ENCODE measurements at places on chromosomes 12 and 14. TPM values are rescaled to one million over a fixed set of nuclear protein-coding genes. Genes with fewer than 3 reads are reported as not detected.

- H3K4me1 ChIP-seq, result no peaks in the 10 kb centered on the region
- H3K36me3 ChIP-seq, result 0 out of 2 replicates have a peak, but pooled peaks cover 4% of the 10 kb centered on the region
- H3K4me3 ChIP-seq, result no peak overlapping the region
- no peak overlapping the region for H3K27ac ChIP-seq
- H3K27me3 ChIP-seq, result no peaks in the 10 kb centered on the region
Observed at GRCh38 chr12:1758887-1759286, 61.5 kb upstream of the LRTM2 start.

GRCh38 chr12:129776977-129777667, 126.7 kb downstream of the TMEM132D start:
- no peak overlapping the region for H3K27ac ChIP-seq
- no peak overlapping the region for H3K4me3 ChIP-seq
- no peaks in the 10 kb centered on the region for H3K4me1 ChIP-seq
- H3K27me3 ChIP-seq, result no peaks in the 10 kb centered on the region
- H3K36me3 ChIP-seq, result no peaks in the 10 kb centered on the region

DNA sequence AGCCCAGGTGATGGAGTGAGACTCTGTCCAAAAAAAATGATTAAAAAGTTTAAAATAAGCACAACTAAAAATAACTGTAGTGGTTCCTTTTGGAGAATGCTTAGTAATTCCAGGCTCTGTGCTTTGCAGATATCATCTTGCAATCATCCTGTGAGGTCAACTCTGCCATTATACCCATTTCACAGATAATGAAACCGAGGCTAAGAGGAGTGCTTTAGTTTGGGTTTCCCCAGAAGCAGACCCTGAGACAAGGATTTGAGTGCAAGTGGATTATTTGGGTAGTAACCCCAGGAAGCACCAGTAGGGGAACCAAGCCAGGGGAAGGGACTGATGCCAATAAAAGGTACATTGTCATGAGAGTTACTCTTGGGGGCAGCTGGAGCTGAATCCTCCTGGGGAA, 44.7 kb downstream of the RIN3 start:
- H3K36me3 ChIP-seq, result 0 out of 2 replicates have a peak, but pooled peaks cover 6% of the 10 kb centered on the region
- DNase-seq, result no peak
- H3K27ac ChIP-seq, result no peak overlapping the region

- peaks cover 14% of the 10 kb centered on the region for H3K36me3 ChIP-seq
- peak; percentile 80 for DNase-seq
Observed at GRCh38 chr12:120496413-120497340, 764 bp downstream of the DYNLL1 start.

The DENND5B gene
- total RNA-seq, result 12.0 TPM

- no peaks in the 10 kb centered on the region for H3K36me3 ChIP-seq
- no peak overlapping the region for H3K4me3 ChIP-seq
- no peaks in the 10 kb centered on the region for H3K4me1 ChIP-seq
- no peak overlapping the region for H3K27ac ChIP-seq
- no peaks in the 10 kb centered on the region for H3K27me3 ChIP-seq
Observed at GRCh38 chr14:66624336-66624937, 116.5 kb downstream of the GPHN start.

- no peaks in the 10 kb centered on the region for H3K4me1 ChIP-seq
- DNase-seq, result no peak
- no peak overlapping the region for H3K4me3 ChIP-seq
- no peak overlapping the region for H3K27ac ChIP-seq
- no peaks in the 10 kb centered on the region for H3K36me3 ChIP-seq
Observed at GRCh38 chr14:106442857-106443256, 916.5 kb downstream of the TMEM121 start.

The TSPAN9 gene
- 14.4 TPM for total RNA-seq

- DNase-seq, result peak; percentile 45
- peak overlapping the region; percentile 68 for H3K27ac ChIP-seq
- no peaks in the 10 kb centered on the region for H3K27me3 ChIP-seq
- peaks cover 56% of the 10 kb centered on the region for H3K4me1 ChIP-seq
- no peaks in the 10 kb centered on the region for H3K36me3 ChIP-seq
- H3K4me3 ChIP-seq, result peak overlapping the region; percentile 80
Observed at GRCh38 chr12:56521209-56521589, 421 bp upstream of the RBMS2 start.

DNA sequence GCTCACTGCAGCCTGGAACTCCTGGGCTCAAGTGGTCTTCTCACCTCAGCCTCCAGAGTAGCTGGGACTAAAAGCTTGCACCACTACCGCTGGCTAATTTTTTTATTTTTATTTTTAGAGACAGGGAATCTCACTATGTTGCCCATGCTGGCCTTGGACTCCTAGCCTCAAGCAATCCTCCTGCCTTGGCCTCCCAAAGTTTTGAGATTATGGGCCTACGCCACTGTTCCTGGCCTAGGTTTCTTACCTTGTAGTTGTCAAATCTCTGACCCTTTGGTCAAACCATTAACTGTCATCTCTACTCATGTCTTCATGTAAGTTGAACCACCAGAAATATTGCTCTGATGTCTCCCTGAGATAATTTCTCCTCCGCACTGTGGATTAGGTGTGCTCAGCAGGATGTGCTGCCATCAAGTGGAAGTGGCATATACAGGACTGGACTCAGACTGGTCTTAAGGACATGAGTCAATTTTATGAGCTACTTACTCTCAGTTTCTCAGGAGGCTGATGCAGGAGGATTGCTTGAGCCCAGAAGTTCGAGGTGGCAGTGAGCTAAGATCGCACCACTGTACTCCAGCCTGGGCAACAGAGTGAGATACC, 28.5 kb downstream of the ACTR6 start:
- H3K36me3 ChIP-seq, result peaks cover 7% of the 10 kb centered on the region
- H3K27me3 ChIP-seq, result no peaks in the 10 kb centered on the region
- H3K4me3 ChIP-seq, result no peak overlapping the region
- no peak overlapping the region for H3K27ac ChIP-seq
- peak; percentile 22 for DNase-seq

GRCh38 chr14:24368212-24368561, 203 bp downstream of the NFATC4 start:
- H3K4me3 ChIP-seq, result peak overlapping the region; percentile 98
- no peak for DNase-seq
- H3K36me3 ChIP-seq, result peaks cover 11% of the 10 kb centered on the region
- H3K27ac ChIP-seq, result peak overlapping the region; percentile 99
- no peaks in the 10 kb centered on the region for H3K27me3 ChIP-seq

- no peaks in the 10 kb centered on the region for H3K27me3 ChIP-seq
- H3K36me3 ChIP-seq, result no peaks in the 10 kb centered on the region
- H3K27ac ChIP-seq, result no peak overlapping the region
Observed at GRCh38 chr12:15044471-15044870, 71.6 kb downstream of the PDE6H start.

The SLC22A17 gene
- total RNA-seq, result 32.8 TPM

DNA sequence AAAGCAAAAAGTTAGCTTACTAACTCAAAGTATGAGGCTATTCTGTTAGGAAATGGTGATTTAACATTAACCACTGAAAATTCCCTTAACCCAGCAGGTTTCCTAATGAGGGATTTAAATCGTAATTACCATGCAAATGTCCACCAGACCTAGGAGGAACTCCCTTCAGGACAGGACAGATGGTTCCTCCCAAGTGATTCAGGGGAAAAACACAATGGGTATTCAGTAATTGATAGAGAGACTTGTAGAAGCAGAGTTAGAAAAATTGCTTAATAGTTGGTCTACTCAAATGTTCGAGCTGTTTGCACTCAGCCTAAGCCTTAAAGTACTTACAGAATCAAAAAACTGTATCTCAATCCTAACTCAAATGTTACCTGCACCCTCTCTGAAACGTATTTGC, 21.6 kb downstream of the RERGL start:
- DNase-seq, result no peak
- H3K4me1 ChIP-seq, result no peaks in the 10 kb centered on the region
- no peak overlapping the region for H3K4me3 ChIP-seq

DNA sequence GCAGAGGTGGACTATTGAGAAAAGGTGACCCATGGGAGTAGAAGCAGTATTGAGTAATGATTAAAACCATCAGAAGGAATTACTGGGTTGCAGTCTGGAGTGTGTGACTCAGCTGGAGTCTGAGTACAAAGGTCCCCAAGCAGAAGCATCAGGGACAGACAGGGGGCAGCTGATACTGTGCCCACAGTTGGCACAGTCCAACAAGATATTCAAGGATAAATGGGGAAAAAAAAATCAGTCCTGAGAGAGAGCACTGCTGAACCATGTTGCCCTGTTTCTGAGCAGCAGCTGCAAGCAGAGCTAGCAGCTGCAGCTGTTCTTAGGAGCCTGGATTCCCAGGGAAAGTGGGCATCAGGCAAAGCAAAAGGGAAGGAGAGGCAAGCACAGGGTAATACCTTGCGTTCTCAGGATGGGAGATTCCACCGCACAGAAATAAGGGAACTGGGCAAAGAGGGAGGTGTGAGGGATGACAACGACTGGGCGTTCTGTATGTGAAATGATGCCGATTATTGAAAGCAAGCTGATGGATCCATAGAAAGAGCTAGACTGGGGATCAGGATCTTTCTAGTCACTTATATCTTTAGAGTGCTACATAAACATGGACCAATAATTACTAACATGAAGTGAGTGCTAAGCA, 17.7 kb downstream of the NEUROD4 start:
- H3K36me3 ChIP-seq, result no peaks in the 10 kb centered on the region
- H3K4me1 ChIP-seq, result no peaks in the 10 kb centered on the region
- H3K27me3 ChIP-seq, result peaks cover 14% of the 10 kb centered on the region
- DNase-seq, result no peak

The RAD51B gene
- 7.7 TPM for total RNA-seq

GRCh38 chr12:84912198-84913128, at the start of gene SLC6A15:
TSS of gene SLC6A15 (minus strand) at chr12:84912799. CDS start at chr12:84892120, 20,679 bp downstream.
- DNase-seq, result peak; percentile 93
- H3K36me3 ChIP-seq, result no peaks in the 10 kb centered on the region
- no peaks in the 10 kb centered on the region for H3K4me1 ChIP-seq

The NID2 gene
- 66.6 TPM for total RNA-seq

The STON2 gene
- not detected for total RNA-seq

DNA sequence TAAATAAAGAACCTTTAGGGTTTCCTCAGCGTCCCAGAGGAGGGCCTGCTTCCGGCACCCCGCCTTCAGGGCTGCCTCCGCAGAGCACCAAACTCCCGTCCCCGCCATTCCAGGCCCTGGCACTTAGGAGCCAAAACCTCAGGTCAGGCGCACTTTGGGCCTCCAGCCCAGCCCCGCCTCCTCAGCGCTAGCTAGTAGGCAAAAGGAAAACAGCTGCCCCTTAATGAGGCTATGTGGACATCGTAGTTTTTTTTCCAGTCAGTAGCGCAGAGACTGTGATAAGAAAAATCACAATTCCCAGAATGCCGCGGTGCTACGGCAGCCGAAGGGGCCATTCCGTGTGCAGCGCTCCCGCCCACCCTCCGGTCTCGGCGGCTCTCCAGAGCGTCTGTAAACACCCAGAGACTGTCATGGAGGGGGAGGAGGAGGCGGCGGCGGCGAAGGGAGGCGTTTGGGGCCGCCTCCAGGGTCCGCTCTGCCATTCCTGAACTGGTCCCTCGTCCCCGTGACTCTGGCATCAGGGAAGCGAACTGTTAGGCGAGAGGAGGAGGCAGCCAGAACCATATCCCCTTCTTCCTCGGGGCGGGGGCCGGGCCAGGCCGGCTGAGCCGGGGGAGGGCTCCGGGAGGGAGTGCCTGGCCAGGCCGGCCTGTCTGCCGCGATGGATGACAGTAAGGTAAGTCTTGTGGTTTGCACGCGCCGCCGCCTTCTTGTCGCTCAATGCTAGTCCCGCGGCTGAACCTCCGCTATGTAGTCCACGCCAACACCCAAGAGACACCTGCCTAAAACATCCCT, at the start of gene CREBL2:
CREBL2 (plus strand) TSS at position 365 of the 795 bp plus-strand sequence; CDS start at position 662, 297 bp downstream.
- no peaks in the 10 kb centered on the region for H3K27me3 ChIP-seq
- peak within 1 kb of the TSS; percentile 81 for H3K4me3 ChIP-seq
- DNase-seq, result peak; percentile 96
- H3K4me1 ChIP-seq, result peaks cover 25% of the 10 kb centered on the region

DNA sequence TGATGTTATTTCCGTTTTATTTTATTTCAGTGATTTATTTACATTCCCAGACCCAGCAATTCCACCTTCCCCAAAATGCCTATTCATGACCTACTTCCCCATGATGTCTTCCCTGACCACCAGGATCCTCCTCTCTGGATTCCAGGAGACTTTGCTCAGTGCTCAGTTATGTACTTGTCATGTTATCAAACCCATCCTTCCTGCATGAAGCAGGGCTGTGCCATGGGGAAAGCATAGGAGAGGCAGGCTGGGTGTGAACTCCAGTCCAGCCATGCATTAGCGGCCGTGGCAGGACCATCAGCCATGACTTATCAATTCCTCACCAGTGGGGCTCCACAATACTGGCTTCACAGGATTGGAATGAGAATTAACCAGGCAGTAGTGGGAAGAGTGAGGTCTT, 57.8 kb downstream of the B4GALNT3 start:
- H3K27ac ChIP-seq, result no peak overlapping the region
- no peaks in the 10 kb centered on the region for H3K36me3 ChIP-seq
- DNase-seq, result peak; percentile 31
- no peaks in the 10 kb centered on the region for H3K4me1 ChIP-seq

DNA sequence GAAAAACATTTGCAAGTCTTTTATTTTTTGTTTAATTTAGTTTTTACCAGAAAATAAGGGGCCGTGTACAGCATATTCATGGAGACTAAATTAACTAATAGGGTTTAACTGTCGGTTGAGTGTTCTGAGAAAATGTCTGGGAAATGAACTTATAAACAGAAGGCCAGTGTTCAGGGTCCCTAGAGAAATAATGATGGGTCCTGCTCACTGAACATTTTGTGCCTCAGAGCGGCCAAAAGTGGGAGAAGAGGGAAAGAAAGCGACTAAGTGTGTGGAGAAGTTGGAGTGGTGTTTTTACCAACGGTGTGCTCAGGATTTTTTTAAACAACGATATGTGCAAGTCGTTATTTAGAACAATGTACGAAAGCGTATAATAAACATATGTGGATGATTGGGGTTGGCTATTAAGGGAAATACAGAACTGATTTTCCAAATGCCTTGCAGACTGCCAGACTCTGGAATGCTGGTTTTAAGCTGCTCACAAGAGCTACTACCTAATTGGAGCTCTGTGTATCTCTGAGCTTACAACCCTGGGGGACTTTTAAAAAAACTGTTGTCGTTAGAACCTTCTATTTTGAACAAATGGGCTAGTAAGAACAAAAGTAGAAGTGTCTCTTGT, 166.7 kb downstream of the SLC38A4 start:
- peak overlapping the region; percentile 87 for H3K27ac ChIP-seq
- peak overlapping the region; percentile 45 for H3K4me3 ChIP-seq
- H3K27me3 ChIP-seq, result no peaks in the 10 kb centered on the region
- DNase-seq, result peak; percentile 54
- H3K36me3 ChIP-seq, result no peaks in the 10 kb centered on the region

GRCh38 chr14:78356391-78356790, 186.2 kb downstream of the NRXN3 start:
- no peak overlapping the region for H3K4me3 ChIP-seq
- H3K4me1 ChIP-seq, result no peaks in the 10 kb centered on the region
- no peaks in the 10 kb centered on the region for H3K27me3 ChIP-seq
- no peak overlapping the region for H3K27ac ChIP-seq
- DNase-seq, result no peak

- peaks cover 33% of the 10 kb centered on the region for H3K4me1 ChIP-seq
- H3K4me3 ChIP-seq, result no peak overlapping the region
- H3K27me3 ChIP-seq, result no peaks in the 10 kb centered on the region
- DNase-seq, result no peak
- no peaks in the 10 kb centered on the region for H3K36me3 ChIP-seq
- H3K27ac ChIP-seq, result no peak overlapping the region
Observed at GRCh38 chr12:11707535-11707934, 58.1 kb downstream of the ETV6 start.

The TMPRSS12 gene
- total RNA-seq, result not detected
